ENCODE measurements at places on chromosomes 5 and 9.

GRCh38 chr5:72834924-72835323, 18.5 kb downstream of the TNPO1 start:
- DNase-seq: no peak

GRCh38 chr9:6757132-6757455, 679 bp upstream of the KDM4C start:
- peak; percentile 69 for DNase-seq

DNA sequence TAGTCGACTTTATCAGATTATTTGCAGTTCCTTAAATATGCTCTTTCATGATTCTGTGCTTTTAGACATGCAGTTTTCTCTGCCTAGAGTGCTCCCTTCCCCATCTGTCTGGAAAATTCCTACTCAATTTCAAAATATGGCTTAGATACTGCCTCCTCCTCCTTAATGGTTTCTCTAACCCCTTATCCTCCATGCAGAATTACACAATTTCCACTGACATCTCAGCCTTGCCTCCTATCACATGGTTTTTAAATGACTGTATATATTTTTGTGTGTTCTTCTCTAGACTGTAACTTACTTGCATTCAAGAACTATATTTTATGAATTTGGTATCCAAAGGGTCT, 85.2 kb downstream of the SLC44A1 start:
- no peak for DNase-seq

DNA sequence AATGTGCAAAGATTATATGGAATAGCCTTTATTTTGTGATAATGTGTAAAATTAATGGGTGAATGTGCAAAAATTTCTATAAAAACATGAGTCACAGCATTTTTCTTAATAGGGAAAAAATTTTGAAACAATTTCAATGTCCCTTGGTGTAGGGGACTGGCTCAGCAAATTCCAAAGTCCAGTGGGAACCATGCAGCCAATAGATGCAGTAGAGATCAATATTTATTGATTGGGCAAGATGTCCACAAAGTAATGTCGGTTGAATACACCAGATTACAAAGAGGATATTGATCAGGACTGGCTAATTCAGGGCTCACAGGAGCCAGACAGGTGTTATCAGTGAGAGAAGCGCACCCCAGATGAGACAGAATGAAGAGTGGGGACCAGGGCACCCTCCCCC, 62.5 kb downstream of the AMBP start:
- DNase-seq: no peak

DNA sequence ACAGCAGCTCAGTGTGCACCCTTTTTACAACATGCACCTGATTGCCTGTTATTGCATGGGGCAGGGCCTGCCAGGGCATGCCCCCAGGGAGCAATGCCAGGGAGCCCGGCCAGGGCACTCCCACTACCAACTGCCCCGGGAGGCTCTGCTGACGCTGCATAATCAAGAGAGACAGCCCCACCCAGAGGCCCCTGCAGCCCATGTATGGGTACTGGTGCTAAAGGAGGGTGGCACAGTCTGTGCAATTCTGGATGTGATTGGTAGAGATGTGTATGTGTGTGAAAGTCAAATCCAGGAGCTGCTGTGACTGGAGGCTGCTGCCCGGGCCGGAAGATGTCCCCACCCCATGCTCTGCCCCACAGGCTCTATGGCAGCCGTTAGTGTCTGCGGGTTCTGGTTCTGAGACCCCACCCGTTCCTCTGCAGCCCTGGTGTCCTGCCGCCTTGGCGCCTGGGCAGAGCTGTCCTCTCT, 3.9 kb upstream of the NEURL1B start:
- DNase-seq: no peak

DNA sequence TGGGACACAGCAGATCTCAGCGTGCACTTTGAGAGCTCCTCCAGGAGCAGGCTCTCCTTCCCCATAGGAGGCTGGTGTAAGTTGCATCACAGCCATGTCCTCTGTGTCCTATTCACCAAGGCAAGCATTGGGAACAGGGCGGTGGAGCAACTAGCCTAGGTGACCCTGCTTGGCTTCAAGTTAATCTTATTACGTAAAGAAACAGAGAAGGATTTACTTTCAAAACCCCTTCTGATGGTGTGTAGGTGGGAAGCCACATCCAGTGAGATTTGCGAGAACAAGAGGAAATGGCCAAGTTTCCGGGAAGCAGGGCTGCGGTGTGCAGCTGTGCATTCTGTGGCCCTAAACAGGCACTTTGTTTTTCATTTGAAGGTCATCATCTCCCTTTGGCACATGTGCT, 80.2 kb downstream of the TRIO start:
- DNase-seq: no peak

All from stimulated activated CD4-positive, alpha-beta T cell treated with anti-CD3 and anti-CD28 coated beads, Interleukin-12 subunit alpha, Interleukin-12 subunit beta, amount 100 ng/mL, for 48 hours (primary cell).